ENCODE measurements at places on chromosomes 7 and 10.

DNA sequence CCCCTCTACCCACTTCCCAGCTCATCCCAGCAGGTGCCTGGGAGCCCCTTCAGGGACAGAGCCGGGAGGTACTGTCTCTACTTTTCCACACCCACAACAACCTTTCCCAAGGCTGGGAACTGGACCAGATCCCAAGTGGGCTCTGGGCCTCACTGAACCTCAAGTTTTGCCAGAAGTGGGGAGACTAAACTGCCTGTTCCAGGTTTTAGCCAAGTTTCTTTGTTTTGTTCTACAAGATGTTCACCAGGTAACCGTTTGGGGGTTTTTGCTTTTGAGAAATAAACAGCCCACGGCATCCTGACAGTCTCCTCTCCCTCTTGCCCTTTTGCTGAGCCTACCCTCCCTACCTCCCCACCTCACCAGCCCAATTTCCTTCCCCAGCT is 10.6 kb upstream of the EMX2 start:
- DNase-seq = no peak

DNA sequence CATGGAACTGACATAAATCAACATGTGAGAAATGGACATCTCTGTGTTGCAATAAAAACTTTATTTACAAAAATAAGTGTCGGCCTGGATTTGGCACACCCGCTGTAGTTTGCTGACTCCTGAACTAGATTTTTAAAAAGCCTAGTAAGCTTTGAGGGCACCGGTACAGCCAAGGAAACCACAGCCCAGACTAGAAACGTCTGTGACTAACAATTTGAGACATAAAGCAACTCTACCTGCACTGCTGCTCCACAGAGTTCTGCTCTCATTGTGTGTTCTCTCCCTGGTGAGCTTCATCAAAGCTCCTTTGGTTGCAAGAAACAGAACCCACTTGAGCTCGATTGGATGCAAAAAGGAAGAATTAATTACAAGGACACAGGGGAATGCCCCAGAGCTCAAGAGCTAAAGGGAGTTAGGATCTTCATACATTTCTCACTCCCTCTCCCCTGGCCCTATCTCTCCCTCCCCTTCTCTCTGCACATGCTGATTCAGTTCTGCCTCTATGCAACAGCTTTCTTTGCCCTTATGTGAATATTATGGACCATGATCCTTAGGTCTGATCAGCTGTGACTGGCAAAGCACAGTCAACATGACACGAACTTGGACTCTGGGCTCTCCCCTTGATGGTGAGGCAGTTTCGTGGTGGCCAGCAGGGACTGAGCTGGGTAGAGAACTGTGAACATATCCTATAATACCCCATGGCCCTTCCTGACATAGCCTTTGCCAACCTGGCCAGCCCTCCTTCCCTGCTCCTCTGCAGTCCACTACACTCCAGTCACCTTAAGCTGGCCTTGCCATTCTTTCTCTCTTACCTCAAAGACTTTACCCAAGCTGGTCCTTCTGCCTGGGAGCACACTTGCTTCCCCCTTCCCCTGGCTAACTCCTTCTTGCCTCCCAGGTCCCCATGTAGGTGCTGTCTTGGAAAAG is 77.5 kb upstream of the YAE1 start:
- no peak for DNase-seq

GRCh38 chr10:120632047-120632446 is 175.0 kb downstream of the PLPP4 start:
- DNase-seq = no peak

- DNase-seq = no peak
These were observed 74.7 kb downstream of the FRMPD2 start for GRCh38 chr10:48199580-48200377.

GRCh38 chr10:110335314-110336064 is 30.8 kb upstream of the SMNDC1 start:
- no peak for DNase-seq

- no peak for DNase-seq
These were observed 343.9 kb downstream of the ABCA13 start for GRCh38 chr7:48515171-48515570.

DNA sequence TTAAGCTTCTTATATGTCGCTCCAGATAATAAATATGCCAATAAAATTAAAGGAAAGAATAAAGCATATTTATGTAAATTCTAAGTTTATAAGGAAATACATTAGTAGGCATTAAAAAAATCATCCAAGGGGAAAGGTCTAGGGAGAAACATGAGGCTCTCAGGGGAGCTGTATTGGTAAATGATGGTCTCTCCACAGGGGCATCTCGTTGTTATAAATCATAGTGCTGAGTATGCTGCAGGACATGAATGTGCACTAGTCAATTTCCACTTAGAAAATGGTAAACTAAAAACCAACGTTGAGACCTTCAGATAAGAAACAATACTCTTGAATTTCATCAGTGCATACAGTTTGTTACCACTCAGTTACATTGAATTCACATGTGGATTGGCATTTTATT is 194.0 kb upstream of the AHR start:
- no peak for DNase-seq

GRCh38 chr7:5629941-5630340 is 151.5 kb downstream of the RNF216 start:
- DNase-seq = no peak

DNA sequence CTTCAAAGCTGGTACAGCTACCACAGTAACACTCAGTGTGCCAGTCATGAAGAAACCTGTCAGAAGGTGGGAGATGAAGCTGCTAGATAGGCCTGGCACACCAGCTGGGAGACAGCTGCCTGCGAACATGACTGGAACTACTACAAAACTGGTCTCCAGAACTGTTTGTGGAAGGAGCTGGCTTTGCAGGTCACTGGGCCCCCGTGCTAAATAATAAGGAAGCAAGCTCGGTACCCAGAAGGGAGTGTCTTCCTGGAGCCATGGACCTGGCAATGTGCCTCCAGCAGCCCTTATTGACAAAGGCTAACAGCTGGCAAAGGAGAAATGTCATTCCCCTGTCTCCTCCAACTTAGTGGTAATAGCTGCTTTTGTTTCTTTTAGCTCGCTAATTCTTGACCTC is 1217.6 kb upstream of the LRRN3 start:
- no peak for DNase-seq

DNA sequence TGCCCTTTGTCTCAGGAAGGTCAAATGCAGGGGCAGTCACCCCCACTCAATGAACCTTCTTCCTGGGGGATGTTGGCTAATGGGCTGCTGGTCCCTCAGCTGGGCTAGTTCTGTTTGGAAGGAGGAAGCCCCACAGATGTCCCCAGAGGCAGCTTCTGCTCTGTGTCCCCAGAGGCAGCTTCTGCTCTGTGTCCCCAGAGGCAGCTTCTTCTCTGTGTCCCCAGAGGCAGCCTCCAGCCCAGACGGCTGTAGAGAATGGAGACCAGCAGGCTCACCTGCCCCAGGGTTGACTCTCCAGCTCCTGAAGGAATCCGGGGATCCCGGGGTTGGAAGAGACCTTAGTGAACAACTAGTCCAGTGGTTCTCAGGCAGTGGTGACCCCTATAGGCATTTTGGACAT is 62.5 kb upstream of the LEP start:
- no peak for DNase-seq

GRCh38 chr10:93703066-93703465 is 674 bp upstream of the FRA10AC1 start:
- DNase-seq = no peak

DNA sequence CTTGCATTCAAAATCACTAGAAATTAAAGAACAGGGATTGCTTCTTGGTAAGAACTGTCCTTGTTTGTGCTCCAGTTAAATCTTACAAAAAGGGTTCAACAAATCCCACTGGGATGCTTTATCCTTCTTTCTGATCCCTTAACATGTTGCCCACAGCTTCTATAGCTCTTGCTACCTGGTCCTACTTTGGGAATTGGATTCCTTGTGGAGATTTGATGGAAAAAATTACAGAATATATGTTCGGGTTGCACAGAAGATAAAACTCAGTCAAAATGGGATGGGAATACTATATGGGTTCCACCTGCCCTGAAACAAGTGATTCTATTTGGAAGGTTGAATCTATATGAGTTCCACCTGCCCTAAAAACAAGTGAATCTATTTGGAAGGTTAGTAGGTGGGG is at the start of gene OR2A25:
TSS of gene OR2A25 (plus strand) at position 301 of the 400 bp plus-strand sequence. CDS start 4,409 bp downstream, outside the sequence.
- DNase-seq = no peak

- DNase-seq = no peak
These were observed 2.4 kb upstream of the EXOC6 start for GRCh38 chr10:92845921-92846320.

DNA sequence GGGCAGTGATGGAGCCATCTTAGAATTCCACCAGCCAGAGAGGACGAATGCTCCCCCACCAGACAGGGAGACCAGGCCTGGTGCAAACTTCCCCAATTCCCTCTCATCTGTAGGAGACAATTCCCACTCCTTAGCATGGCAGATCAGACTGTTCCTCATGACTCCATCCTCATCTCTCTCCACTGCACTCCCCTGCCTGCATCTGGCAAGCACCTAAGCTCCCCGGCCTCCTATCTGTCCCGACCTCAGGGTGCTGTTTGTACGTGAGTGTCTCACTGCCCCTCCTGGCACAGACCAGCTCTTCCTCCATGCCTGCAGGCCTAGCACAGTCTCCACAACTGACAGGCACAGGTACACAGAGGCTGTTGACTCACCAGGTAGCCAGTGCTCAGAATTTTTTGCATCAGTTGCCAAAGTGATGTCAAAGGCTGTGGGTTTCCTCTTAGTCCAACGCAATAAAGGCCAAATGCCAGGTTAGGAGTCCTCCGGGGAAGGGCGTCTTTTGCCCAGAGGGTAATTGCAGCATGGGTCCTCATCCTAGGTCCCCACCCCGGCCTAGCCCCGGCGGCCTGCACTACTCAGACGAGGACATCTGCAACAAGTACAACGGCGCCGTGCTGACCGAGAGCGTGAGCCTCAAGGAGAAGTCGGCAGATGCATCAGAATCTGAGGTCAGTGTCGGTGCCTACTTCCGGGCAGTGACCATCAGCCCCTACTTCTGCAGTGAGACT is 436.8 kb upstream of the FOXK1 start:
- DNase-seq = no peak

DNA sequence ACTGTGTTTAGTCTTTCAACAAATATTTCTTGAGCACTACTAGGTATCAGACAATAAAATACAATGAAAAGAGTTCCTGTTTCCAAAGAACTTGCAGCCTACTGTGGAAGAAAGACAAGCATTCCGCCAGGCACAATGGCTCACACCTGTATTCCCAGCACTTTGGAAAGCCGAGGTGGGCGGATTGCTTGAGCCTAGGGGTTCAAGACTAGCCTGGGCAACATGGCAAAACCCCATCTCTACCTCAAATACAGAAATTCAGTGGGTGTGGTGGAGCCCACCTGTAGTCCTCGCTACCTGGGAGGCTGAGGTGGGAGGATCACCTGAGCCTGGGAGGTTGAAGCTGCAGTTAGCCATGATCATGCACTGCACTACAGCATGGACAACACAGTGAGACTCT is 6.1 kb downstream of the SVOPL start:
- DNase-seq = no peak

DNA sequence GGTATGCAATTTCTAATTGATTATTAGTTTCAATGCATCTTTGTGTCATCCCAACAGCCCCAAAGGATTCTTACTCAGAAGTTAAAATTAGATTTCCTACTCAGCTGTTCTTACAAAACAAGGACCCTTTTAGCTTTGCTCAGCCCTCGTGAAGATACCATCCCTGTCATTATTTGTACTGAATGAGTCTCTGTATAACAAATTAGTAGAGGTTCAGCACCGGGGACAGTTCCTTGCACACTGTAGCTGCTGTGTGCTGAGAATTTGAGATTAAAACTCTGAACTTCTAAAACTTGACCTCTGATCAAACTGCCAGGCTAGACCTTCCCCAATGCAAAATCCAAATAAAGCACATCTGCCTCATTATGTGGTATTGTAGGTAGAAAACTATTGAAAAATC is 299.1 kb downstream of the LHFPL3 start:
- no peak for DNase-seq

GRCh38 chr10:88392222-88392621 is 190.9 kb downstream of the RNLS start:
- DNase-seq = no peak

DNA sequence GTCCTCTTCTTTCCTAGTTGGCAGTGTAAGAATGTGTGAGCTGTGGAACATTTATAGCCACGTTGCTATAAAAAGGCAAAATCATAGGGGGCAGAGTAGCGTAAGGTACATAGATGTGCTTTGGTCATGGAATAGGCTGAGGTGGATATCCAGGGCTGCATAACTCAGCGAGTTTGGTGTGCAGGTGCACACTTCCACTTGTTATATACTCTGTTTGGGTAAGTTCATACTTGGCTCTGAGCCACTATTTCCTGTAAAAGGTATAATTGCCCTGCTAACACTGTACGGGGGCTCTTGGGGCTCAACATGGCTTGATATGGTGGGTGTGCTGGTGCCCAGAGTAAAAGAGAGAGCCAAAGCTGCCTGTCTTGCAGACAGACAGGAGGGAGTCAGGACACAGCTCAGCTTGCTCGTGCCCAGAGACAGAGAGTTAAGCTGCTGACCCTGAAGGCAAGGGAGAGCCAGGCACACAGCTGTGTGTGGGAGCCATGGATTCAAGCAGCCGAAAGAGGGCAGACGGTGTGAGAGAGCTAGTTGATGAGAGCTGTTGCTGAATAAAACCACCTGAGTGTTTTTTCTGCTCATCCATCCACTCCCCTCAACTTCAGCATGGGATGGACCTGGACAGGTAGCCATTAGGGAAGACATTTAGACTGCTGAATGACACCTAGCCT is 126.7 kb downstream of the DKK1 start:
- no peak for DNase-seq
